ENCODE measurements at places on chromosomes 4 and X.

DNA sequence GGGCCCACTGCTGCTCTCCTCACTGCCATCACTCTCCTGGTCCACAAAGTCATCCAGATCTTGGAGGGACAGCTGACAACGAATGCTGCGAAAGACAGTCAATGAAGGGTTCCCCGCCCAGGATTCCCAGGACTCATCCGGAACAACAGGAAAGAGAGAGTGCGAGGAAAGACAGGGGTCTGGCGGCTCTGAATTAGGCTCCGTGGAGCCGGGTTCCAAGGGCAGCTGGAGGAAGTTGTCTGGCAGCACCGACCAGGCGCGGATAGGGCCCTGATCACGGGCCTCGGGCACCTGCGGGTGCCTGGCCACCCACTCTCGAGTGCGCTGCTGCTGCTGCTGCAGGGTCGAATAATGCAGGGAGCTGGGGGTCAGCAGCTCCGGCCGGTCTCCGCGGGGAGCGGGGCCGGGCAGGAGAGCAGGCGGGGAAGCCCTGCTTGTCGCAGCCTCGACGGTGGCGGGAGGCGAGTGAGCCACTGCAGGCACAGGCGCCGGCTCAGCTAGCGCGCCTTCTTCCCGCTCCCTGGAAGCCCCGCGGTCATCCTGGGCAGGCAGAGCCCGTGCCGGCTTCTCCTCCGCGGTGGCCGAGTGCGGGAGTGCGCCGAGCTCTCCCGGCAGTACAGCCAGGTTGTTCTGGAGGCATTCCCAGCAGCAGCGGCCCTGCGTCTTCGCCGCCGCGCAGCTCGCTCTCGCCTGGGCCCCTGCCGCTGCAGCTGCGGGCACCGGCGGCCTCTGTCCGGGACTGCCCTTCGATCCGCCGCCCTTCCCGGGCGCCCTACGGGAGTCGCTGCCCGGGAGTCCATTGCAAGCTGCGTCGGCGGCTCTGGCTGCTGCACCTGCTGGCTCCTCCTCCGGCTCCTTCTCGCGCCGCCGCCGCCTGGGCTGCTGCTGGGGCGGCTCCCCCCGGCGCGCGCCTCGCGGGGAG is 1.1 kb downstream of the SOWAHB start:
- peak; percentile 22 for DNase-seq

- DNase-seq = no peak
Observed at GRCh38 chr4:79175716-79176115, 150.1 kb downstream of the NAA11 start.

DNA sequence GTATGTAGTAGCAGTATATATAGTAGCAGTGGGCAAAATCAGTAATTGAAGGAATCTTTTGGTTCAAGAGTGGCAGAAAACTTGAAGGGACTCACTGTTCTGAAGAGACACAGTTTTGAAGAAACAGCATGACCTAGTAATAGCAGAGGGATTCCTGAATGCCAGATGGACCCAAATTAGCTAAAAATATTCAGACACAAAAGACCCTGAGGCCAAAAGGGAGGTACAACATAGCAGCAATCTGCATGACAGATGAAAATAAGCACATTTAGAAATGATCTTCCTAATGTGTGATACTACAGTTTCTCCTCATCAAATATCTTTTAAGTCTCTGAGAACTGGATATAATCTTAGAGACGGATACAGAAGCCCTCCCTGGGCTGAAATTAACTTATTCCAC is 536.6 kb downstream of the PPARGC1A start:
- DNase-seq = no peak

DNA sequence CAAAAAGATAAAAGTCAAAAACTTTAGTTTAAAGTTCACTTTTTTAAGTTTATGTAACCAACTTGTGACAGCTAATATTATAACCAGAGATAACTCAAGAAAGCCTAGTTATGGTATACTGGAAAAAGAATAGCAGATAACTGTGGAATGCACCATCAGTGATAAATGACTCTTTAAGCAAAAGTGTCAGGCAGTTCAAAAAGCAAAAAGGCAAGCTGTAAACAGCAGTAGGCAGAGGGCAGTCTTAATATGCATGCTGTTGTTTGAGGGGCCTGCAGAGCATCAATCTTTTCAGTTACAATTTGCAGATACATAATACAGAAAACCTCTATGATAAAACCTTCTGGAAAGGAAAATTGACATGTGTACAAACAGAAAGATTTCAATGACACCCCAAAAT is 81.8 kb upstream of the JADE1 start:
- no peak for DNase-seq

GRCh38 chr4:56301181-56301996 is 85.9 kb downstream of the AASDH start:
- peak; percentile 90 for DNase-seq

DNA sequence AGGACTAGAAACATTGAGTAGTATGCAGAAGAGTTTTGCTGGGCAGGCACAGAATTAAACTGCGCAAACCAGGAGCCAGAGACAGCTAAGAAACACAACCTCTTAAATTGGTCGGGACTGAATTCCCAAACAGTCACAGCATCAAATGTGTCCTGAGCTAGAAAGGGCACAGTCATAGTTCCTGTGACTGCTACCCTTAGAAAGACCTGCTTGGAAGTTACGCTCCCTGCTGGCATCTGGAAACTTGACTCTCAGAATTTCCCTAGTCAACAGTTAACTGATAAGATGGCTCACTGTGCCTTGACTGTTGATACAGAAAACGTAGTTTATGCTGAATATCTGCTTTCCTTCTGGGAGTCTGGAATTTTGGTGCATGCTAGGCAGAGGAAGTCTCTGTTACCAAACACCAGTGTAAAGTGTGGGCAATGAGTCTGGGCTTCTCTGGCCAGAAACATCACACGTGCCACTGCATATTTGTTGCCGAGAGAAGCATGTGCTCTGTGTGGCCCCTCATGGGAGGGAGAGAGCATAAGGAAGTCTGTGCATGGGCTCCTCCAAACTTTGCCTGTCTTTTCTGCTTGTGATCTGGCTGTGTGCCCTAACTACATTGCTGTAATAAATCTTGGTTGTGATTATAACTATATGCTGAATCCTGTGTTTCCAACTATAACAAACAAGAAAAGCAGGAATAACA is 11.6 kb upstream of the EOLA2 start:
- DNase-seq = no peak

DNA sequence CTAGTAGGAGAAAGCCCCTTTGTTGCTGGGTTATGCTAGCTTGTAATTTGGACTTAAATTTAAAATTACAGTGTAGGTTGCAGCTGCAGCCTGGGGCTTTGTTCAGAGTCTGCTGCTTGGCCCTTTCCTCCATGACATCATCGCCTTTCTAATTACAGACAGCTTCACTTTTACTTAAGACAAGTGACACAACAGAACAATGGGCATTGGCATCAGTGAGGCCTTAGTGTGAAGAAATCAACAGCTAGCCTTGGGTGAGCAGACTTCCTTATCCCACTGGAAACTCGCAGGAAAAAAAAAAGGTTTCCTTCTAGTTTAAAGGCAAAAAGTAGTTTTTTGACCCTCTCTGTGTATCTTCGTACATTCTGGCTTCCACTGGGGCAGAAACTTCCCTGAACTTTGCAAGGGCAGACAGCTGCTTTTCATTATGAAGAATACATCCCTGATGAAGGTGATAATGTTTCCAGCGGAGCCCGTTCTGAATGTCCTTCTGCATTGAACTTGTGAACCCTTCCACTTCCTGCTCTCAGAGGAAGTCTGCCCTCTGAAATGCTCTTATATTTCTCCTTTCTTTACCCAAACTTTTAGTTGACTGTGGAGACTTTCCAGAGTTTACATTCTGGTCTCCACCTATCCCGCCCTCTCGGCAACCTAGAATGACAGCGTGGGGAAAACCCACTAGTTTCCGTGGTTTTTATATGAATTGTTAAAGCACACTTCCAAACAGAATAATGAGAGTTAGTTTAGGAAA is 123.2 kb upstream of the FAM9C start:
- peak; percentile 43 for DNase-seq

GRCh38 chr4:168587411-168588125 is 90.7 kb downstream of the PALLD start:
- peak; percentile 89 for DNase-seq

DNA sequence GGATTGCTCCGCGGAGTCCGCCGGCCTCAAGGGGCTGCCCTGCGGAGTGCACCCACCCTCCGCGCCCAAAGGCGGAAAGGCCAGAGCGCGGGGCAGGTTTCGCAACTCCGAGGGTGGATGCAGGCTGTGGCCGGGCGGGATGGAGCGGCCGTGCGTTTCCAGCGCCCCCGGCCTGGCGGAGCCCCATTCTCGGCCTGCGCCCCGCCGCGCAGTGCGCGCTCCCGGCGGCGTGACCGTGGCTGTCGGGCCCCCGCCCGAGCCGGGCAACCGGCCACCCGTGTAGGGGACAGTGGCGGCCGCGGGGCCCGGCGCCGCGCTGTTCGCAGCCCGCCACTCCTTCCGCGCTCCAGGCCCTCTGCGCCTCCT is 331 bp downstream of the SETD7 start:
- DNase-seq = no peak

DNA sequence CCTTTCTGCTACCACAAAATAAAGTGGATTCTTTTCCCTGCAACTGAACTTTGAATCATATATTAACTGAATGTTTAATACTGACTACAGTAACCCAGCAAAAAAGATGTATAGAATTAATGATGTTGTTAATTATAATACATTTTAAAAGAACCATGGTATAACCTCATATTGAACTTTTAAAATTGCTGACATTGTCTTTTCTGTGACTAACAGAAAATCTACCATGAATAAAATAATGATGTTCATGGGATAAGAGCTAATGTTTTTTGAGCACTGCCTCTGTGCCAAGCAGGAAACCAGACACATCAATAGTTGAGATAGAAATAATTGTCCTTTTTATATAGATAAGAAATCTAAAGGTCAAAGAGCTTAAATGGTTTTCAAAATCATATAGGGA is 691.9 kb downstream of the PDHA2 start:
- no peak for DNase-seq

DNA sequence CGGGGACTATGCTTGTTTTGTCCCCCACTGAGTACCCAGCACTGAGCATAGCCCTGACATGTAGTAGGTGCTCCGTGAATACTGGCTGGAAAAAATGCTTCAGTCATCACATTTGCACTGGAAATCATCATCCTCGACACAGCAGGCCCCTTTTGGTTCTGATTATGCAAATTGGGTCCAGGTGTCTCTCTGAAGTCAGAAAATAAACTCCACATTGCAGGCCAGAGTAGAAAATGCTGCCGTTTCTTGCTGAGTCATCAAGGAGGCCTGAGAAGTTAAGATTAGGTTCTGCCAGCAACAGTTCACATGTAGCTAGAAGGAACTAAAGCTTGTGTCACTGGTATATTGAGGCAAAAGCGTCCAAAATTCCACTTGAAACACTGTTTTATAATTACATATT is 15.0 kb upstream of the STK32B start:
- DNase-seq = peak; percentile 58

DNA sequence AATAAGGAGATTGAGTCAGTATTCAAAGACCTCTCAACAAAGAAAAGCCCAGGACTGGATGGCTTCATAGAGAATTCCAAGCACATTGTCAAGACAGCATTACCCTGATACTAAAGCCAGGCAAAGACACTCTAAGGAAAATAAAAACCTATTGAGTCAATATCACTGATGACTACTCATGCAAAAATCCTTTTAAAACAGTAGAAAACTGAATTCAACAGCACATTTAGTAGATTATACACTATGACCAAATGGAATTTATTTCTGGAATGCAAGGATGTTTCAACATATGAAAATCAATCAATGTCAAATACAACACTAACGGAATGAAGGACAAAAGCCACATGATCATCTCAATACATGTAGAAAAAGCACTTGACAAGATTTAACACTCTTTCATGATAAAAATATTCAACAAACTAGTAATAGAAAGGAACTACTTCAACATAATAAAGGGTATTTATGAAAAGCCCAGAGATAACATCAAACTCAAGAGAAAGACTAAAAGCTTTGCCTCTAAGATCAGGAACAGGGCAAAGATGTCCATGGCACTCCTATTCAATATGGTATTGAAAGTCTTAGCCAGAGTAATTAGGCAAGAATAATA is 633.3 kb downstream of the ANKRD50 start:
- DNase-seq = peak; percentile 21

DNA sequence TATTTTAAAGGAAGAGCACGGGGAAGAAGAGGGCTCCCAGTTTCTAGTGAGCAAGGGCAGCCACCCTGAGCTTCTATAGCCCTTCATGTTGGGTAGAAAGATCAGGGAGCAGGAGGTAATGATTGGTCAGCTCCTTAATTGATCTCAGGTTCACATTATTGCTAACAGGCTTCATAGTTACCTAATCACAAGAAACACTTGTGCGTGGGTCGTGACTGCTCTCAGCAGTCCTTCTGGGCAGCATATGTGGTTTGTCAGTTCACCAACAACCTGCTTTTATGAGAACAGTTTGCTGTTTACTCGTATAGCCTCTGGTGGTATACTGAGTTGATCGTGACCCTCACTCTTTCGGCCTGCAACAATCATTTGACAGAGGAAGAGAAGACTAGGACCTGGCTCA is 4.7 kb upstream of the DOK7 start:
- DNase-seq = no peak

DNA sequence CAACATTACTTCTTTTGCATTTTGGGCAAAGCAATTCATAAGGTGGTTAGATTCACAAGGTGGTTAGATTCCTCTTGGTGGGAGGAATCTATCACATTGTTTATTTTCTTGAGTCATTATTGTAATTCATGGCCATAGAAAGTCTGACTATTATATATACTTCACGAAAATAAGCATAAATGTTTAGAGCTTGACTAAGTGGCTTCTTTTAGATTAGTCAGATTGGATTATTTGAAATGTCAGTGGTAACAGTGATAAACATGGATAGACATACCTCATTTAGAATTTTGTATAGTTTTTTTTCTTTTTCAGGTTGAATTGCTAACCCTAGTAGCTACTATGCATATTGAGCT is 24.9 kb upstream of the DYNLT3 start:
- DNase-seq = no peak

DNA sequence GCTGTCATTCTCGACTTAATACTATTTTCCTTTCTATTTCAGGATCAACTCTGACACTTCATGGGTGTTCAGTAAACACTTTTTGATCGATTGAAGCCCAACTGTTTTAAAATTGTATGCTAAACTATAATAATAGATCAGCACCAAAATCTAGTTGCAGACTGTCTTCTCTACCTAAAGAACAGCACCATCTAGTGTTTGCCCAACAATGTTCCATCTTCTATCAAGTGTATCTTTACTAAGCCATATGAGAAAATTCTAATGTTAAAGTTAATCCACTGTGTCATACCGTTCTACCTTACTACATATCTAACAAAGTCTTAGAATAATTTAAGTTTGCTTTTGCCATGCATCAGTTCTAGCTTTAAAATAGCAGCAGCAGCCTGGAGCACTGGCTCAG is 113.0 kb upstream of the PRDX4 start:
- peak; percentile 60 for DNase-seq

DNA sequence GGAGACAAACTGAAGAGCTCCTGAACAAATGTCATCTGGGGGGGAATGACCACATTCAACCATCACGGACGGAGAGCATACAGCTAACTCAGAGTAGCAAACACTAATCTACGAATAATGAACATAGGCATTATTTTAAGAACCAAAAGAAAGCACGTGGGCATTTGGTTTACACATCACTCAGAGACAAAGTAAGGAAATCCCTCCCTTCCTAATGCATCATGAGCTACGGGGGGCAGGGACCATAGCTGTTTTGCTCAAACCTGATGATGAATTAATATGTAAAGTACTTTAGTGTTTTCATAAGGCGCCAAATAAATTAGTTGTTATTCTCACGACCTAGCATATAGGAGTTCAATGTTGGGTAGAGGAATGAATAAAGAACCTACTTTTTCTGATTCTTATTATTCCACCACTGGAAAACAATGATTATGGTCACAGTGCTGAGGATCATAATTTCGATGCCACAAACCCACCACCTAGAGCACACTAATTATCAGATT is 11.7 kb upstream of the TMEM156 start:
- no peak for DNase-seq

- no peak for DNase-seq
Observed at GRCh38 chr4:139134403-139134802, 42.6 kb downstream of the ELF2 start.

All from astrocyte of the spinal cord (primary cell).